ENCODE measurements at places on chromosomes 1 and 21.

DNA sequence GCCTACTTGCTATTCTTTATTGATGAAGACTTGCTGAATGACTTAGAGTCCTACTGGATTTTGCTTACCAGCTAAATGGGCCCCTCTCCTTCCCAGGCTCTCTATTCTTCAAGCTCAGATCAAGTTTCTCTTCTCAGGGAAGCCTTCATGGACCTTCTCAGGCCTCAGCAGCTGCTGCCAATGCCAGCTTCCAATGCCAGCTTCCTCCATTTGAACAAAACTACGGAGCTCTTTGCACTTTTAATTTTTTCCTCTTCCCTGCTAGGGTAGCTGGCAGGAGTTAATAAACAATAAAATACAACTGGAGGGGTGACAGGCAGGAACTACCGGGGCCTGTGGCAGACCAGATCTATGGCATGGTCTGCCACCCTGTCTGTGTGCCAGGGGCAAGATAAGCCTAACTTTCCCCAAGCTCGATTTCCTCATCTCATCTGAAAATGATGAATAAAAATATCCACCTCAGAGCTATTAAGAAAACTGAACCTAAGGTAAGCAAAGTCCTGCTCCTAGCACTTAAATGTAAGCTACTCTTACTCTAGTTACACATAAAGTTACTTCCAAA is 995 bp upstream of the IPO13 start:
- no peak for DNase-seq

DNA sequence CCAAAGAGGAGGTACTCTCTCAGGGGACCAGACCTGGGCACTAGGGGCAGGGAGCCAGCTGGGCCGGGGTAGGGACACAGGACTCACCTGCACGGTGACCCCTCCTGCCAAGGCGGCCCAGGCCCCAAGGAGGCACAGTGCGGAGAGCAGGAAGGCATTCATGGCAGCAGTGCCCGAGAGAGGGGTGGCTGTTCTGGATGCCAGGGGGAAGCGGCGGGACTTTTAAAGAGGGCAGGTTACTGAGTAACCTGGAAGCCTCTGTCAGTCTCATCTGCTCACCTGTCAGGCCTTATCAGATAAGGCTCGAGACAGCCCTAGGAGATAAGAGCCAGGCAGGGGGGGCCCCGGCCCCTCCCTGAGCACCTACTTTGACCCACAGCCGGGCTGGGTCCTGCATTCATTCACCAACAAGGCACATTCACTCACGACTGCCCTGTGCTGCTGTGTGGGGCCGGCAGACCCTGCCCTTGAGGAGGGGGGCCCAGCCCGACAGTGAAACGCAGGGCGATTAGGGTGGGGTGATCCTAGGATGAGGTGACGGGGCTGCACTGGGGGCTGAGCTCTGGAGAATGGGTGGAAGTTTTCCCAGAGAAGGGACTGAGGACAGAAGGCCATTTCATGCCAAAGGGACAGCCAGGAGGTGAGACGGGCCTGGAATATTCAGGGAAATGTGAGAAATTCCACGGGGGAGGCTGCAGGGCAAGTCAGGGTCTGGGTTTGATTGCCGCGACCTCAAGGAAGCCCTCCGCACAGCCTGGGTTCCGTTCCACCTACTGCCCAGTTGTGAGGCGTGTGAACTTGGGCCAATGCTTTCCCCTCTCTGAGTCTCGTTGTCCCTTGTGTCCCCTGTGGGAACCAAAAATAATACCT is at the start of gene GUCA2A:
GUCA2A (minus strand) TSS at position 195 of the 870 bp plus-strand sequence; CDS start at position 162, 33 bp downstream.
- no peak for DNase-seq

DNA sequence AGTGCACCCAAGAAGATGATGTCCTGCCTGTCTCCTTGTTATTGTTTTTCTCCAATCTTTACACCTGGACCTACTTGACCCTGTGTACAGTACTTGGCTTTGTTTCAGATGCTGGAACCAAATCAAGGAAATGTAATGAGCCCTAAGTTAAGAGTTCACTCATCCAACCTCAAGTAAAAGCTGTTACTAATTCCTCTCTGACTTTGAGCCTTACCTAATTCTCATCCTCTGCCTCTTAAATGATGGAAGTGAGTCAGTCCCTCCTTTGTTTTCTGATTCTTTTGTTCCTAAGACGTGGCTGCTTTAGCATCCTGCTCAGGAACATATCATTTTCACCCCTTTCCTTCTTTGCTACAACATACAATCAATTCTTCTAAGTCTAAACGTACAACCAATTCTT is 15.3 kb upstream of the PLA2G4A start:
- DNase-seq: no peak

DNA sequence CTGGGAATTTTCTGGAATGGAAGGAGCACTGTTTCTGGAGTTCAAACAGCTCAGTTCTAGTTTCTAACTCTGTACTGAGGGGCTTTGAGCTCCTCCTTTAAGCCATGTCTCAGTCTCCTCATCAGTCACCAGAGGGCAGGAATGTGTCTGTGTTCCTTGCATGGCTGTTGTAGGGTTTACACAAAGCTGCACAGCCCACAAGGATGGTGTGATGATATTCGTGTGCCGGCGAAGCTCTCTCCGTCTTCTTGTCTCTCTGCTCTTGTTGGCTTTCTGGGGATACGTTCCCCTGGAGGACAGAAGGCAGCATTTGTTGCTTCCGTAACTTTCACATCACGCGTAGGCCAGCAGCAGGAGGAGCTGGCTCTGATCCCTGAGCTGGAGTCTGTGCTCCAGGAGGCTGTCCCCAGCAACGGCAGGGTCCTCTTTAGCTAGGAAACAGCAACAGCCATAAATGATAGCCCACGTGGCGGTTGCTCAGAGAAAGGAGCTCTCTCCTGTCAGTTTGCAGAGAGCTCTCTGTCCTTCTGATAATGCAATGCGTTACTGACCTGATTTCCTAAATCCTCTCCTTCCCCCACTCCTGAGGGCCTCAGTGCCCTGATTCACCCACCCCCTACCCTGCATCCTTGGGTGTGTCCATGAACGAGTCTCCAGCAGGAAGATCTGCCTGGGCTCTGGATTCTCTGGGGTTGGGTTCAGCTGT is 189.2 kb upstream of the VAMP3 start:
- peak; percentile 20 for DNase-seq

- no peak for DNase-seq
These were observed 12.0 kb upstream of the PCBP3 start for GRCh38 chr21:45631540-45631939.

DNA sequence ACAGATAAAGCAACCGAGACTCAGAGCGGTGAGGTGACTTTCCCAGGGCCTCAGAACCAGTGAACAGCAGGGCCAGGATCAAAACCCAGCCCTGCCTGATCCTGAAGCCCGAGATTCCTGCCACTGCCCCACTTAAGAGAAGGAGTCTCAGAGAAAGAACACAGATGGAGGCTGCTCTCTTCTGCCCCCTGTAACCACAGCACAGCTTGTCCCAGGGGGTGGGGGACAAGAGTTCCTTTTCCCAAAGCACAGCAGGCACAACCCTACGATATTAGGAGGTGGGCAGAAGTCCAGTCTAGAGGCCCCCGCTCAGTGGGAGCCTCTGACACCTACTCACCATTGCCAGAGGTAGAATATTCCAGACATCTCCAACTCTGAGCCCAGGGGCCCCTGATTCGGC is 24.0 kb upstream of the VWA5B1 start:
- no peak for DNase-seq

DNA sequence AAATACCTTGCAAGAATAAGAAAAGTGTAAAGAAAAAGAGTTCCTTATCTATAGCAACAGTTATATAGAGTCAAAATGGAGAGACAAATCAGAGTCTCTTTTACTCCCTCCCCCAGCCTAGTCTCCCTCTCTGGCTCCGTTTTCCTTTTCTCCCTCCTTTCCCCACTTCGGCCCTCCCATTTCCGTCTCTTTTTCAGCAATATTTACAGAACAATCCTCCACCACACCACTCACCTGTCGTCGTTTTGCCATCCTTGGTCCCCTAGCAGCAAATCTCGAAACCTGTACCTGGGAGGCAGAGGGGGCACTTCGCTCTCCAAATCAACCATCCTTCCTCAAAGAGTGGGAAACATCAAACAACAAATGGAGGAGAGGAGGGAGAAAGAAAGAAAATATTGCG is 259 bp downstream of the KCNT2 start:
- no peak for DNase-seq

DNA sequence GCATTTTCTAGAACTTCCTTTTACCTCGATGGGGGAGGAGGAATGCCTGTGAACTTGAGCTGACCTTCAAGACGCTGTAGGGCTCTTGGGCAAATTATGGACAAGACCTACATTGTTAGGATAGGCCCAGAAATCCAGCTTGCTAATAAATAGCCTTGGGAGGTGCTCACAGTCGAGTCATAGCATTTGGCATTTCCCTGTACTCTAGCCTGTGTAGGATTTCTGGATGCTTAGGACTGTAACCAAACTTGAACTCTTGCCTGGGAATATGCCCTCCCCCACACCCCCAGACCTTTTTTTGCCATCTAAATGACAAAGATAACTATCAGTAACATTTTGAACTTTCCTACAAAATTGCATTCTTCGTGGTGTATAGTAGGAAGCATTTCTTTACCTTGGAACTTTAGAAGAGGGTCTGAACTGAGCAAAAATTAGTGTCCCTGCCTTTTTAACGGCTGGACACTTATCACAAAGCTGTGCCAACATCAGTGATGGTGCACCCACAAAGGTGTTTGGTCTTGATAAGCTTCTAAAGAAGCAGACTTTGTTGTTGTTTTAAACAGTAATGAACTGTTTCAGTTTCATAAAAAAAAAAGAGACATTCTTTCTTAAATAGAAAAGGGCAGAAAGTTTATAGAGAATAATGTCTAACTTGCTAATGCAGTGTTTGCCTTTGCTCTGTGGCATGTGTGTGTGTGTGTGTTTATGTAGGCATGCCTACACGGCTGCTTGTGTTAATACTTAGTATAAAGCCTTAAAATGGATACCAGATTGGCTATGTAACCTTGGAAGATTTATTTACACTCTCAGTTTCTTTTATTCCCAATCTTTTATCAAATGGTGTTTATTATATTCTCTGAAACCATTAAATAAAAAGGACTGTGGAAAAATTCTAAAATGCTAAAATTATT is 88.2 kb downstream of the NFIA start:
- DNase-seq: no peak

- no peak for DNase-seq
These were observed 252.2 kb downstream of the PDE4B start for GRCh38 chr1:66044912-66045311.

- DNase-seq: no peak
These were observed 14.0 kb downstream of the LBR start for GRCh38 chr1:225413708-225414375.

GRCh38 chr1:160226623-160227022 is 21.4 kb downstream of the PEA15 start:
- no peak for DNase-seq

DNA sequence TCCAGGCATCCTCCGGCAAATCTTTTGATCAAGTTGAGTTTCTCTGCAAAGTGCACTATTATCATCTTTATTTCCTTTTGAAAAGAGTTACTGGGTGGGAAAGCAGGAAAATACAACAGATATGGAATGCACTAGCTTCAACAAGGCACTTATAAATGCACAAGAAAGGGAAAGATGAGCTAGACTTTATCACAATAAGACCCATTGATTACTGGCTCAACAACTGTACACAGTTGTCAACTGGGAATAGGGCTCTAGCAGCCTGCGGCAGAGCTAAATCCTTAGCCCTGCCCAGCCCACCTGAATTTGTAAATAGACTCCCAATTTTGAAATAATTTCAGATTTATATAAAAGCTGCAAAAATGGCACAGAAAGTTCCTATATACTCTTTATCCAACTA is 111.4 kb downstream of the CSMD2 start:
- no peak for DNase-seq

DNA sequence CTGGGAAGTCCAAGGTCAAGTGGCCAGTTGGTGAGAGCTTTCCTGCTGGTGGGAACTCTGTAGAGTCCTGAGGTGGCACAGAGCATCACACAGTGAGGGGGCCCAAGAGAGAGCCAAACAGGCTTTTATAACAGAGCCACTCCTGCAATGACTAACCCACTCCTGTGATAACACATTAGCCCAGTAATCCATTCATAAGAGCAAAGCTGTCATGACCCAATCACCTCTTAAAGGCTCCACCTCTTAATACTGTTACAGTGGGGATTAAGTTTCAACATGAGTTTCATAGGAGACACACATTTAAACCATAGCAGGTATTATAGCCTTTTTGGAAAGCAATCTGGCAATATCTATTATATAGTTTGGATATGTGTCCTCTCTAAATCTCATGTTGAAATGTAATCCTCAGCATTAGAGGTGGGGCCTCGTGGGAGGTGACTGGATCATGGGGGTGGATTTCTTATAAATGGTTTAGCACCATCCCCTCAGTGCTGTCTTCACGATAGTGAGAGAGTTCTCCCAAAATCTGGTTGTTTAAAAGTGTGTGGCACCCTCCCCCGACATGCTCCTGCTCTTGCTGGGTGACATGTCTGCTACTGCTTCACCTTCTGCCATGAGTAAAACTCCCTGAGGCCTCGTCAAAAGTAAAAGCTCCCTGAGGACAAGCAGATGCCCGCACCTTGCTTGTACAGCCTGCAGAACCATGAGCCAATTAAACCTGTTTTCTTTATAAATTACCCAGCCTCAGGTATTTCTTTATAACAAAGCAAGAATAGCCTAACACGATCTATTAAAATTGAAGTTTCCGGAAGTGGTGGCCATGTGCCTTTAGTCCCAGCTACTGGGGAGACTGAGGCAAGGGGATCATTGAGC is 64.5 kb downstream of the CD58 start:
- DNase-seq: no peak

- no peak for DNase-seq
These were observed 160.8 kb upstream of the SGIP1 start for GRCh38 chr1:66373157-66373591.

GRCh38 chr1:232983375-232983774 is 33.0 kb downstream of the NTPCR start:
- no peak for DNase-seq

- DNase-seq: peak; percentile 79
These were observed at the start of gene TMEM240 for GRCh38 chr1:1540090-1540817. Gene TMEM240 (minus strand): TSS chr1:1540624. CDS start chr1:1540346, 278 bp downstream.

DNA sequence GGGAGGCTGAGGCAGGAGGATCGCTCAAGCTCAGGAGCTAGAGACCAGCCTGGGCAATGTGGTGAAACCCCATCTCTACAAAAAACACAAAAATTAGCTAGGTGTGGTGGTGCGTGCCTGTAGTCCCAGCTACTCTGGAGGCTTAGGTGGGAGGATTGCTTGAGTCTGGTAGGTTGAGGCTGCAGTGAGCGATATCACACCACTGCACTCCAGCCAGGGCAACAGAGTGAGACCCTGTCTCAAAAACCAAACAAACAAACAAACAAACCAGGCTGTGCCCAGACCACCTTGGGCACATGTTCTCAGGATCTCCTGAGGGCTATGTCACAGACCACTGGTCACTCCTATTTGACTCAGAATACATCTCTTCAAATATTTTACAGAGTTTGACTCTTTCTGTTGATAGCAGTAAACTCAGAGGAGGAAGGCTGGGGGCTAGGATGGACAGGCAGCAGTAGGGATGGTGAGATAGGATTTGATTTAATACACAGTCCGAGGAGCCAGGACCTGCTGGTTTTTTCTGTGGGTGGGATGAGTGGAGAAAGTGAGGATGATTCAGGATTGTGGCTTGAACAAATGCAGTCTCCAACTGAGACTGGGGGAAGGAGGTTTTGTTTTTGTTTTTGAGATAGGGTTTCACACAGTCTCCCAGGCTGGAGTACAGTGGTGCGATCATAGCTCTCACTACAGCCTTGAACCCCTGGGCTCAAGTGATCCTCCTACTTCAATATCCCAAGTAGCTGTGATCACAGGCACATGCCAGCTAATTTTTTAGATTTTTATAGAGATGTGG is 46.5 kb downstream of the OLFML3 start:
- no peak for DNase-seq

- no peak for DNase-seq
These were observed 415.0 kb upstream of the VAMP3 start for GRCh38 chr1:7356079-7356478.

GRCh38 chr1:87759421-87760087 is 430.9 kb downstream of the LMO4 start:
- no peak for DNase-seq
